ENCODE measurements at places on chromosomes 5 and 9.

GRCh38 chr9:78215706-78216105 lies 20.2 kb upstream of the CEP78 start:
- no peak for DNase-seq

DNA sequence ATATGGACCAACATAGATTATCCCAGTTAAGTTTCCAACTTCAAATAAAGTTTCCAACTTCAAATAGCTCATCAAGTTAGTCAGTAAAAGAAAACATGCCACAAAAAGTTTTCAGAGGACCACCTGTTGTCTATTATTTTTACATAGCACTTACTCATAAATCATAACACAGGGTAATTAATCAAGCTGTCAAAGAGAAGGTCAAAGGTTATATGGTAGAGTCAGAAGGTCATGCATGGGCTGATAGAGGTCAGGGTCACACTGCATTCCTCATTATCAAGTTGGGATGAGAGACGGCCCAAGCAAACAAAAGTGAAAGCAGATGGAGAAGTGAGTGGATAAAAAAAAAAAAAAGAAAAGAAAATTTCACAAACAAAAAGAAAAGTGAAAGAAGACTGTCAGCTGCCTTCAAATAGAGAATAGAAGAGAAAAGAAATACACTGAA lies 145.5 kb upstream of the POU5F2 start:
- DNase-seq, result no peak

- no peak for DNase-seq
These were observed 138.9 kb upstream of the SGCD start for GRCh38 chr5:156188016-156188415.

DNA sequence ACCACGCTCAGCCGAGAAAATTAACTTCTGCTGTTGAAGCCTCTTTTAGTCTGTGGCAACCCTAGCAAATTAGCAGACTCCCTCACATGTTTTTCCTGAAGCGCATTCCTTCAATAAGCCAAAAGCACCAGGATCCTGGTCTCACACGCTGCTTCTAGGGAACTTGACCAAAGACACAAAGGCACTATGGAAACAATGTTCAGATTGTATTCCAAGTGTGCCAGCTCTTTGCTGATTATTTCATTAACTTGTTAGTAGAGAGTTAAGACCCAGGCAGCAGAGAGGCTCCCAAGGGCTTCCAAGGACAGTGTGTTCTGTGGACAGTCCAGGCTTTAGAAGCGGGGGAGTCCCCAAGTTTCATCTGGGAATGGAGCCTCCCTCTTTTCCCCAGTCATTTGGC lies 94.4 kb upstream of the BASP1 start:
- peak; percentile 37 for DNase-seq

DNA sequence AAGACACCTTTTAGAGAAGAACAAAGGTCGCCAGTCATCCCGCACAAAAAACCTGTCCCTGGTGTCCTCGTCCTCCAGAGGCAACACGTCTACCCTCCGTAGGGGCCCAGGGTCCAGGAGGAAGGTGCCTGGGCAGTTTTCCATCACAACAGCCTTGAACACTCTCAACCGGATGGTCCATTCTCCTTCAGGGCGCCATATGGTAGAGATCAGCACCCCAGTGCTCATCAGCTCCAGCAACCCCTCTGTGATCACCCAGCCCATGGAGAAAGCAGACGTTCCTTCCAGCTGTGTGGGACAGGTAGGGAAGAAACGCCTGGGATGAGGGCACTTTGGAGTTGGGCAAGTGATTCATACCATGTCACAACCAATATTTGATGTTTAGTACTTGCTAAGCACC lies 77.4 kb downstream of the SH3RF2 start:
- no peak for DNase-seq

- no peak for DNase-seq
These were observed 341.8 kb downstream of the MAN2A1 start for GRCh38 chr5:110031402-110032140.

- no peak for DNase-seq
These were observed 32.1 kb upstream of the ADRB2 start for GRCh38 chr5:148794275-148794674.

DNA sequence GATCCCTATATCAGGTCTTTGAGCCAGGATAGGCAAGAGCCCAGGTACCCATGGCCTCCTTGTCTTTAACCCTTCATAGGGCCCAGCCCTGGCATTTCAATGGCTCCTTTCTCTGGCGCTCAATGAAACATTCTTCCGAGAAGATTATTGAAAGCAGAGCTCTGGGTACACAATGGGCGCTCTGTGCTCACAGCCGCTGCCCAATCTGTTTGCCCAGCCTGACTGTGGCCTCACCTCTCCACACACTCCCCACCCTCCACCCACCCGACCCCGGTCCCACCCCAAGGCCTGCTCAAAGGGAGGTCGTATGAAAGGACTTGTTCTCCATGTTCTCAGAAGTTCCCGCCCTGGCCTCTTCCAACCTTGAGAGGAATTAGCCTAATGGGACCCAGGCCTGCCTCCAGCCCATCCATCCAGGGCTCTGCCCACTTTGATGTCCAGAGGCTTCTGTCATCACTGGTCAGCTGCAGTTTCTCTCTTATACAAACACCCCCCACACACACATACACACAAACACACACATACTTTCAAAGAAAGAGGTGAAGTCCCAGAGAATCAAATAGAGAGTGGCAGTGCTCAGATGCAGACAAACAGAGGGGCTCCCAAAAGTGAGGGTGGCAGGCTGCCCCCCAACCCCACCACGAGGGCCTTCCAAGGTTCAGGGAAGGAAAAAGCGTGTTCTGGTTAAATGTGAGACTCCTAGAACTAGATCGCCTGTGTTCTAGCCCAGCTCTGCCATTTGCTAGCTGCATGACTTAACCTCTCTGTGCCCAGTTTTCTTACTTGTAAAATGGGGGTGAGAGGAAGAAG lies 5.1 kb upstream of the ARSI start:
- peak; percentile 37 for DNase-seq

- DNase-seq, result peak; percentile 73
These were observed 1.1 kb downstream of the MTMR12 start for GRCh38 chr5:32311404-32312196.

- no peak for DNase-seq
These were observed 92.6 kb downstream of the HSPA4 start for GRCh38 chr5:133144245-133144981.

DNA sequence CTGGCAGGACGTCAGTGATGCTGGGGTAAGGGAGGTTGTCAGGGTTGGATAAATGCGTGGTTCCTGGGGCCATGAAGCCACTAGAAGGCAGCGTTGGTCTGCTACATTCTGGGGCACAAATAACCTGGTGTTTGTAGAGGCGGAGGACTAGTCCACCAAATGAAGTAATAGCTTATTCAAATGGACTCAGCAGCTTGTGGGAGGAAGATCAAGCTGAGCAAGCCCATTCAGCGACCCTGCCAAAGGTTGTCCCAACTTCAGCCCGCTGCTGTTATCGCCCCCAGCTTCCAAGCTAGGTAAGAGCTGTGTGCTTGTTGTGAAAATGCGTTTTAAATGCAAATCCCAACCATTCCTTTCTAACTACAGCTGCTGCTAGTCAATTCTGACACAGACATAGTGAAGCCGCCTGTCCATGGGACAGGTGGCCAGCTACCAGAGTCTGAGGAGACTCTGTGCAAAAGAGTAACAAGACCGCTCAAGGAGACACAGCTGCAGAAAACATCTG lies 7.6 kb upstream of the FAM240B start:
- DNase-seq, result no peak

DNA sequence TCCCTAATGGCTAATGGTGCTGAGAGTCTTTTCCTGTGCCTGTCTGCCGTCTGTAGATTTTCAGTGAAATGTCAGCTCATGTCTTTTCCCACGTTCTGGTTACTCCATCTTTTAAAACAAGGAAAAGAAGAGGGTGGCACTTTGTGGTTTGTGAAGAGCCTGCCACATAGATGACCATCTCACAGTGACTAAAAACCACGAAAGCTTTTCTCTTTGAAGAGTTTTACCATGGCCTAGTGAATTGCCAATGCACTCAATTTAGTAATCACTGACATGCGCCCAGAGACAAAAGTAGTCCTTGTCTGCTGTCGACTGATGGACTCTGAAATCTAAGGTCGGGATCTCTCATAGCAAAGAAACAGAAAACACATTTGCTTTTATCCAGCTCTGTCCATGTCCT lies 50.4 kb downstream of the SPATA31C2 start:
- DNase-seq, result no peak

GRCh38 chr9:99556998-99557397 lies 264.7 kb upstream of the NR4A3 start:
- no peak for DNase-seq

DNA sequence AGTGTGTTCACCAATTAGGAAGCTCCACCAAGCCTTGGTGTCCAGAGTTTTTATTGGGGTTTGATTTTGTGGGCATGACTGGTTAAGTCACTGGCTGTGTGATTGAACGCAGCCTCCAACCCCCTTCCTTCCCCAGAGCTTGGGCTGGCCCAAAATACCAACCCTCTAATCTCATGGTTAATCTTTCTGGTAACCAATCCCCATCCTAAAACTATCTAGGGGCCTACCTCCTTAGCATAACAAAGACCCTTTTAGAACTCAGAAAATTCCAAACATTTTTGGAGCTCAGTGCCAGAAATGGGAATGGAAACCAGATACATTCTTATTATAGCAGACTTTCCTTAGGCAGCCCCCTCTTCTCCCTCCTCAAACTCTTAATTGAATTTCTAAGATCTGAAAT lies 35.9 kb upstream of the HRH2 start:
- DNase-seq, result no peak

- DNase-seq, result no peak
These were observed 1480.0 kb upstream of the NUDT12 start for GRCh38 chr5:105042623-105043022.

DNA sequence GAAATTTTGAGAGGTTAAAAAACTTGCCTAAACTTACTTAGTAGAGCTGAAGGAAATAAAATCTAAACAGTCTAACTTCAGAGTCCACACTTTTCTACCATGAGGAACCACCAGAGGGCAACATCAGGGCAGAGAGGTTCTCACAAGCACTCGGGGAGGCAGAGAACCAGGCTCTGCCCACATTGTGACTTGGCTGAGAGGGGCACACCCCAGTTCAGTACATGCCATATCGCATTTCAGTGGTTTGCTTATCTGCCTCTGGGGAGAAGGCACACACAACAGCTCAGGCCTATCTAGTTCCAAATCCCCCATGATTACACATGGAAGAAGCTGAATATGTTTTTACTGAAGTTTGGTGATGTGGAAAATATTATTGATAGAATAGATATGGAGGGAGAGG lies 49.2 kb downstream of the EQTN start:
- DNase-seq, result no peak

- no peak for DNase-seq
These were observed 168.8 kb downstream of the GAPVD1 start for GRCh38 chr9:125430161-125431011.

DNA sequence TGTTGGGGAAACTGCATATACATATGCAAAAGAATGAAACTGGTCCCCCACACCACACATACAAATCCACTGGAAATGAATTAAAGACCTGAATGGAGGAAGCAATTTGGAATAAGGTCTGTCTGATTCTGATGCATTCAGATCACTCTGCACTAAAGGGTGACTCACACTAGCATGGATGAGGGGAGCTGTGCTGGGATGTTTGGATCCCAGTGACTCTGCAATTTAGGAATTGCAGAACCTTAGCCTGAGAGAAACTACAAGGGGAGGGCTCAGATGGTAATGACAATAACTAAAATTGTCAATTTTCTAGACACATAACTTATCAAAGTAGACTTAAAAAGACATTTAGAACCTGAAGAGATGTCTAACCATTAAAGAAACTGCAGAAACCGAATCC lies 312.0 kb downstream of the CDK5RAP2 start:
- DNase-seq, result no peak

GRCh38 chr5:123176224-123176937 lies 87.3 kb downstream of the PRDM6 start:
- DNase-seq, result no peak

DNA sequence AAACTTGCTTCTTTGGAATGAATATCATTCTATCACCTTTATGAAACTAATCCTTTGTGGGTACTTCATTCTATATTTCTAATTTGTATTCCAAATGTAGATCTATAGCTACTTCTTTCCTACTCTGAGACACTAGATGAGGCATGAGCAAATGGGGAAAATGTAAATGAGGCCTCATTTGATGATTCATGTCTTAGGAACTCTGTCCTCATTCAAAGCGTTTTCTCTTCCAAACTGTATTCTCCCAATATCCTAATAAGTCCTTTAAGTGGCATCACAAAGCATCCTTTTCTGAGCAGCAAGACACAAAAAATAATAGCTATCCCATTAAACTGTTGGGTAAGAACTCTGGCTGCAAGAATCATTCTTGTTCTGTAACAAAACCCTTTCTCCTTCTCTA lies 56.1 kb downstream of the TTLL11 start:
- no peak for DNase-seq

GRCh38 chr5:171405615-171406014 lies 13.8 kb upstream of the FGF18 start:
- no peak for DNase-seq

GRCh38 chr5:29822521-29822920 lies 1371.0 kb upstream of the CDH6 start:
- DNase-seq, result no peak

GRCh38 chr9:74570879-74571512 lies 73.9 kb downstream of the RORB start:
- no peak for DNase-seq

DNA sequence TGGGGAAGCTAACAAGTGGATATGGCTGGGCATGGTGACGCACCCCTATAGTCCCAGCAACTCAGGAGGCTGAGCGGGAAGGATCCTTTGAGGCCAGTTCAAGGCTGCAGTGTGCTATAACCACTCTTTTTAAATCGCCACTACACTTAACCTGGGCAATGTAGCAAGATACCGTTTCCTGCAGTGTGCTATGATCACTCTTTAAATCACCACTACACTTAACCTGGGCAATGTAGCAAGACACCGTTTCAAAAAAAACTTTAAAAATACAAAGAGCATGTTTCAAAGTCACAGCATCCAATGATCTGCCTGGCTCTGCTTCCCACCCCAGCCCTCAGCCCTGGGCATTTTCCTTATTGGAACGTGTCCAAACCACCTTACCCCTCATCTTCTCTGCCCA lies 14.5 kb downstream of the GRHPR start:
- peak; percentile 53 for DNase-seq

DNA sequence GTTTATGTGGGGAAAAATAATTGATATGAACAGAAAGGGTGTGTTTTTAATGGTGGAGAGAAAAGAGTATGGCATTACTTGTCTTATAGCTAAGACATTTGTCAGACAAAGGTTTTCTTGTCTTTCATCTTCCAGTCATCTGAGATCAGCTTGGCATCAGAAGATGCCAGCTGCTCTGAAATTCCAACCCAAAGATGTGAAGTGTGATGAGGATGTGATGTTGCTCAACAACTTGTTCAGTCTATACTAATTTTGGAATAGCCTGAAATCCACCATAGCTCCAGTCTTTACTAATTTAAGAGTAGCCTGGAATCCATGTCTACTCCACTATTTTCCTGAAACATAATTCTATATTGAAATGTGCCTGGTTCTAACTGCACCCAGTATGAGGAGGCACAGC lies 182.3 kb downstream of the CFAP90 start:
- DNase-seq, result no peak

DNA sequence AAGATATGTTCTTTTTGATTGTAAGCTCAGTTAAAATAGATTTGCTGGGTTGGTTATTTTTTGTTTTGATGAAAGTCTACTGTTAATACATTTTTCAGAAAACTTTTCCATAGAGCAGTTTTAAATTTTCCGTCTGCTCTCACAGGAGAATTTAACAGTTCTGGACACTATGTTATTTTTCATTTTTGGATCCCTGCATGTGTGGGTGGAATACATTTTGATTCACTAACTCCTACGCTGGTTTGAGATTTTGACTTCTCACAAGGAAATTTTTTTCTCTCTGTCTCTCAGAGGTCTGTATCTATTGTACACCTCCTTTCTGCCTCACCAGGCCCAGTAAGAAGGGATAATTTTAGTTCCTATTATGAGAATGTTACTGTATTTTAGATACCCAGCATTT lies 502.4 kb downstream of the CDH10 start:
- no peak for DNase-seq

GRCh38 chr5:65102371-65102975 lies 333.7 kb downstream of the CWC27 start:
- no peak for DNase-seq
